ENCODE measurements at places on chromosomes 11 and 22. TPM values are rescaled to one million over a fixed set of nuclear protein-coding genes. Genes with fewer than 3 reads are reported as not detected.

The TRIM51 gene
- not detected for polyA plus RNA-seq

The MYOD1 gene
- polyA plus RNA-seq: not detected

The IGLL5 gene
- 0.47 TPM for polyA plus RNA-seq

The C11orf21 gene
- 0.42 TPM for polyA plus RNA-seq

The ANO5 gene
- 0.31 TPM for polyA plus RNA-seq

The P4HA3 gene
- polyA plus RNA-seq: 0.04 TPM

The MRGPRF gene
- polyA plus RNA-seq: 14.7 TPM

The CARD18 gene
- 3.3 TPM for polyA plus RNA-seq

The NAALADL1 gene
- 3.0 TPM for polyA plus RNA-seq

The C11orf97 gene
- not detected for polyA plus RNA-seq

The SMIM38 gene
- polyA plus RNA-seq: 0.11 TPM
